ENCODE measurements at places on chromosomes 12 and 14.

DNA sequence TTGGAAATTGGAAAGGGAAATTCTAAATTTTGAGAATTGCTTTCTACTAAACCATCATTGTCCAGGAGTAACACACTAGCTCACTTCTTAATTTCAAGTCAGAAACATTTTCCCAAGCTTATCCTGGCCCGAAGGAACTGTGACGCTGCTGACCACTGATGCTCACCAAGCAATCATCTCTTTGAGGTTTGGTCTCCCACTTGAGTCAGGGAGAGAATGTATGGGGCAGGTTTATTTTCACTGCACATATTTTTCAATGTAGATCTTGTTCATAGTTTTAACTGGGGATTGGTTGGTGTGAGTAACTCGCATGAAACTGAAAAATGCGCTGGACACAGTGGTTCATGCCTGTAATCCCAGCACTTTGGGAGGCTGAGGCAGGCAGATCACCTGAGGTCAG lies 12.9 kb upstream of the RNASE10 start:
- DNase-seq = no peak

DNA sequence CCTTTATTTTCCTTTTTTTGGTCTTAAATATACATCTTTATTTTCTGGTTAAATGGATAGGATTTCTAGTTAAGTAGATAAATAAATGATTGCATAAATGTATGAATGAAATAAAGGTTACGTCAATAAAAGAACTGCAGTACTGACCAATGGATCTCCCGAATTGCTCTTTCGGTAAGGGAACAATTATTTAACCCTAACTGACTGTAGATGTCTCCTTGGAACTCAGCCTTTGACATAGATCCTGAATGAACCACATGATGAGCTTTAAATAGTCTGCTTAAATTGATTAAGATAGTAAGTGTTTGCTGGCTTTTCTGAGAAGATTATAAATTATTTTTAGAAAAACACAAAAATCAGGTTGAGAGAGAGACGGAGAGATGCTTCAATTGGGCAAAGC lies 391.0 kb upstream of the SYT1 start:
- DNase-seq = no peak

GRCh38 chr12:125493704-125494308 lies 428.6 kb downstream of the AACS start:
- DNase-seq = no peak

- no peak for DNase-seq
Measured at GRCh38 chr12:91108196-91108755, 3.0 kb downstream of the LUM start.

GRCh38 chr14:59398841-59399240 lies 66.3 kb downstream of the GPR135 start:
- DNase-seq = no peak

DNA sequence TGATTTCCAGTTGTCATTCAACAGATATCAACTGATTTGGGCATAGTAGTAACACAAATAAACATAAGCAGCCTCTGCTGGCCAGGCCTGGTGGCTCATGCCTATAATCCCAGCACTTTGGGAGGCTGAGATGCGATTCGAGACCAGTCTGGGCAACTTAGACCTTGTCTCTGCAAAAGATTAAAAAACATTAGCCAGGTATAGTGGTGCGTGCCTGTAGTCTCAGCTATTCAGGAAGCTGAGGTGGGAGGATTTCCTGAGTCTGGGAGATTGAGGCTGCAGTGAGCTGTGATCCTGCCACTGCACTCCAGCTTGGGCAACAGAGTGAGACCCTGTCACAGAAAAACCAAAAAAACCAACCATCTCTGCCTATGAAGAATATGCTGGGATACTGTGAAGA lies 7.1 kb downstream of the METAP2 start:
- no peak for DNase-seq

- no peak for DNase-seq
Measured at GRCh38 chr12:85996280-85996679, 122.2 kb downstream of the NTS start.

DNA sequence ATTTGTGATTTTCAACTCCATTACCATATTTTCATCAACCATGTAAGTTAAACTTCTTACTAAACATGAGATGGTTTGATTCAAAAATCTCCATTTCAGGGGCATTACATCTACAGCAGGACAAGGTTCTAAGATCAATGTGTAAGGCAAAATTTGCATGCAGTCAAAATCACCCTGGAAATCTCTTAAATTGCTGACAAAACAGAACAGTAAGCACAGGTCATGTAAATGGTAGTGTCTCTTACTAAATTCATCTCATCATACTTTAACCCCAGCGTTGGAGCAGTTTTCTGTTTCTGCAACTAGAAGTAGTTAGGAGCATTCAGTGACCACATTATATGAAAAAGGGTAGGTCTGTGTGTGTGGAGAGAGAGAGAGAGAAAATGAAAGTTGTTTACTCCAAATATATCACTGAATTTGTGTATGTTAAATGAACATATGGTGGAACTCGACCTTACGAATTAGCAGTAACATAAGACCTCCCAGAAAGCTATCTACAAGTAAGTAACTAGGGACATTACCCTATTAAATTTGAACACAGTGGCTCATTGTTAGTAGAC lies 227.5 kb downstream of the SSPN start:
- DNase-seq = no peak

All from CD8-positive, alpha-beta memory T cell (primary cell).